CD4-positive, alpha-beta T cell treated with Interleukin-12 subunit alpha and Interleukin-12 subunit beta, for 1 hour (primary cell): ENCODE measurements at places on chromosomes 11 and 22.
A peak's percentile ranks its signal among the peaks of the same experiment; 100 is the strongest.

GRCh38 chr11:119339589-119340334 is 921 bp downstream of the C1QTNF5 start:
- DNase-seq: peak; percentile 29

GRCh38 chr11:79919350-79919749 is 478.5 kb upstream of the TENM4 start:
- no peak for DNase-seq

DNA sequence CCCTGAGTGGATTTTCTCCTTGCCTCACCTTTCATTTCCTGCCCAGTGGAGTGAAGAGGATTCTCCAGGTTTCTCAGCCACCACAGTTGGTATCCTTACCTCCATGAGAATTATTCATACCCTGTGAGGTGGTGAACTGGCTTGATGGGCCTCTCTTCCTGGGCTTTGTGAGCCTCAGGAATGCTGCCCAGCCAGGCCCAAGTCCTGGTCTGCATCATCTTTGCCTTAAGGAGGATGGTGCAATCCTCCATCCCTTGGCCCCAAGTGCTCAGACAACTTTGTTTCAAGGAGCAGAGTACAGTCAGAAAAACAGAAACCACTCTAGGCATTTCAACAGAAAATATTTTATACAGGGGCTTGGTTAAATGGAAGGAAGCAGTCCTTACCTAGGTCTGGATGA is 114.2 kb upstream of the CADM1 start:
- DNase-seq: no peak

DNA sequence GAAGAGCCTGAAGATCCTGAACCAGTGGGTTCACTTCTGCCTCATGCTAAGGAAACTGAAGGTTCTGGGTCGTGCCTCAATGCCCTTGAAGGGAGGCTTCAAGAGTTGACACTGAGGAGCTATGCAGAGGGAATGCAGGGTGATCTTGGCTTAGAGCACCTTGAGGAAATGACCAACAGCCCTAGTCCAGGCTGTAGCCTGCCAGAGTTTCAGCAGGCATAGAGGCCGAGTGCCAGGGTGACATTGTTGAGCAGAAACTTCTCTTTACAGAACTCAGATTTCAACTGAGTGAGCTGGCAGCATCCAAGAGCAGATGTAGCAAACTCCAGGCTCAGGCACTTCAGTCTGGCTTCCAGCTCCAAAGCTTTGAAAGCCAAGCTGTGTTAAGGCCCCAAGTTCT is 23.1 kb upstream of the CAPRIN1 start:
- DNase-seq: no peak

DNA sequence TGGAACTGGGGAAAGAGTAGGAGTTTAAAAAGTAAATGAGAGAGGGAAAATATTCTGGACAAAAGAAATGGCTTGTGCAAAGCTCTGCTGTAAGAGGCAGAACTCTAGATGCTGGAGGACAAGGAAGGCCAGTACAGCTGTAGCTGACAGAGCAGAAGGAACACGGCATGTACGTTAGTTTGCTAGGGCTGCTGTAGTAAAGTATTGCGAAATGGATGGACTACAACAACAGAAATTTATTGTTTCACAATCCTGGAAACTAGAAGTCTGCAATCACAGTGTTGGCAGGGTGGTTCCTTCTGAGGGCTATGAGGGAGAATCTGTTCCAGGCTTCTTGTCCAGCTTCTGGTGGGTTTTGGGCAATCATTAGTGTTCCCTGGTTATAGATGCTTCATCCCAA is 454.4 kb downstream of the NTM start:
- no peak for DNase-seq

- no peak for DNase-seq
Measured at GRCh38 chr11:44915621-44916020, 35.1 kb downstream of the TP53I11 start.

- no peak for DNase-seq
Measured at GRCh38 chr22:39989633-39990032, 5.1 kb upstream of the FAM83F start.

DNA sequence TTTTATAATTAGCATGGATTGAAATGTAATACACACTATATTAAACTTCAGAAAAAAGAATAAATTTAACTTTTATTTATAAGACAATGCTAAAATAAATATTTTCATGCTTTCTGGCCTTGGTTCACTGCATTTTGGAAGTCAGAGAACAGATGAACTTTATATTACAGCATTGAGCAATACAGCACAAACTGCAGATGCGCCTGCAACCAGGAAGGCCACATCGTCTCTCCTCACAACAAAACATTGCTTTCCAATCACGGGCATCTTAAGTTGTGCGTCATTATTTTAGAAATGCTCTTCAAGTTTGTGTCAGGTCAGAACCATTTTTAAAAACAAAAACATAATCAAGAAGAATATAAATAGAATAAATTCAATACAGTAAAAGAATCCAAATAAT is 89.3 kb upstream of the CEP126 start:
- no peak for DNase-seq

DNA sequence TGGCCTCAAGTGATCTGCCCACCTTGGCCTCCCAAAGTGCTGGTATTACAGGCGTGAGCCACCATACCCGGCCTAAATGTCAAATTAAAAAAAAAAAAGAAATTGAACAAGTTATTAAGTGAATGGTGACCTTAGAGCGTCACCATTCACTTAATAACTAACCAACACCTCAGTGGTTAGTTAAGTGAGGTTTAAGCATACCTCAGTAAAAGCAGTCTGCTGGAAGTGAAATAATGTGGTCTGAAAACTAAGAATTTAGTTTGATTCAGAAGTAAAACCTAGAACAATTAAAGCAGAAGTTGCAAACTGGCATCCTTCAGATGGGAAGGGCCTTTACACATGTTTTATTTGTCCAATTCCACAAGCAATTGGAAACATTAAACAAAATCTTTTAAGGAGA is 71.5 kb downstream of the FCHSD2 start:
- DNase-seq: no peak

DNA sequence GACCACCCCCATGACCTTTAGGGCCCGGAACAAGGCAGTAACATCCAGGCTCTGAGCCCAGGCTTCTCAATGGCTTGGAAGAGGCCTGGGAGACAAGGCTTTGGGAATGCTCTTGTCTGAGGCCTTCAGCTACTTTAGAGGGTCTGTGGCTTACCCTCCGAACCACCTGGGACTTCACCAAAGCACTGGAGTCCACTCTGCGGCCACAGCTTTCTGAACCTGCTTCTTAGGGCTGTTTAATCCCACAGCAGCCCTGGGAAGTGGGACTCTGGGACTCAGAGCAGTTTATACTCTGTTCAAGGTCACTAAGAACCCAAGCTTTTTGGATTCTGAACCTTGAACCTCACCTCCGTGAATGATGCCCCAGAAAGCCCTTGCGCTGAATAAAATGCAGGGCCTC is 30.7 kb upstream of the ALX4 start:
- no peak for DNase-seq

- no peak for DNase-seq
Measured at GRCh38 chr11:121210445-121211080, 82.0 kb upstream of the SC5D start.

DNA sequence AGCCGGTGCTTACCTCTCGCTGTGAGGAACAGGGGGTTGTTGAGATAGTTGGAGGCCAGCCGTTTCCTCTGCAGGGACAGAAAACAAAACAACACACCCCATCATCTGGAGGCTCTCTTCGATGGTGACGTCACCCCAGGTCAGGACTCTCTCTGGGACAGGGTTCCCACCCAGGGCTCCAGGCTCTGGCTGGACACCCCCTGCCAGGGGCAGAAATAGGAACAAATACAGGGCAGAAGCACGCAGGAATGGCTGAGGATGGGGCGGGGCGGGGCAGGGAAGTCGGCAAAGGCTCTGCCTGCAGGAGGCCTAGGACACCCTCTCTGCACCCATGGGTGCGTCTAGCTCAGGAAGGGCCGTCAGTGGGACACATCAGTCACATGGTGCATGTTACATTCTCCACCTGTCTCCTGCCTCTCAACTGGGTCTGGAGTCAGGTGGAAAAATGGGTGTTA is 118.5 kb downstream of the PHF21B start:
- no peak for DNase-seq

DNA sequence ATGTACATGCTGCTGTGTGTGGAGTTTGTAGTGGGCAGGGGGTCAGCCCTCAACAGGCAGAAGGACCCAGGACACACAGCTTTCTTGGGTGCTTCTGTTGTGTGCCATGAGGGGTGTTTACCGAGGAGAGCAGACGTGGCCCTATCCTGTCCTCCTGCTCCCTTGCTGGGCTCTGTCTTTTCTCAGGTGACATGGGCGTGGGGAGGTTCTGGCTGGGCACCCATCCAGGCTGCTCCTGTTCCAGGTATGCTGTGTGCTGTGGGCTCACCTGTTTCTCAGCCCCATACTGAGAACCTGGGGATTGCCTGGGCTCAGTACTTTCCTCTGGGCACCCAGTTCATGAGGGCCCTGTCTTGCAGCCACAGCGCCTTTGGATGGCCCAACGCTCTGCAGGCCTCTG is 23.3 kb downstream of the MICALL1 start:
- no peak for DNase-seq

DNA sequence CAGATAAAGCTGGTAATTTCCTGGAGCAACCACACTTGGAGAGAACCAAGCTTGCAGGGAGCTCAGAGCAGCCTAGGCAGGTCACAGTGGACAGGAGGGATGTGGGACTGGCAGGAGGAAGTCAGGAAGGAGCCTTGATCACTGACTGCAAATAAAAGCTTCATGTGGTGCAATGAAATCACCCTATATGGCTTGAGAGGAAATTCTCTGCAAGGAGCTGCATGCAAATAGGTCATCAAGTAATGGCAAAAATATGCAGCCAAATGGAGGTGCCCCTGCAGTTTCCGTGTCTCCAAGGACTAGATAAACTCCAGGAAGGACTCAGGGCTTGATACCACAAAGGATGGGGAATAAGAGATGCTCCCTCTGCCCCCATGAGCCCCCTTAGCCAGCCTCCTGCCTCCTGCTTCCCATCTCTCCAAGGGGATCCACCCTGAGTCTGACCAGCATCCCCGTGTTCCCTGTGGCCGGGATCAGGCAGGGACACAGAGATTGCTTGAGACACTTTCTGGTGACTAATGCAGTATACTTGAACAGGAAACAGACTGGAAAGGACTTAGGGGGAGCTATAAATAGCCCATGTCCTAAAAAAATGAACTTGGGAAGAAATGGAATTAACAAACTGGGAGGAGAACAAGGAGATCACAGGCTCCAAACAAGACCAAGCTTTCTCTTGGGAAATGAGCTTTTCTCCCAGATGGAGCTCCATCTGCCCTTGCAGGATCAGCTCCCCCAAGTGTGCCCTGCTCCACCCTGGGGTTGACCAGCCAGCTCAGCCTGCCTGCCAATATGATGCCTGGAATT is 23.9 kb upstream of the MICAL2 start:
- DNase-seq: no peak

- no peak for DNase-seq
Measured at GRCh38 chr22:18031695-18032454, 7.5 kb upstream of the MICAL3 start.

- DNase-seq: no peak
Measured at GRCh38 chr11:56089697-56090096, 3.4 kb upstream of the OR8I2 start.

DNA sequence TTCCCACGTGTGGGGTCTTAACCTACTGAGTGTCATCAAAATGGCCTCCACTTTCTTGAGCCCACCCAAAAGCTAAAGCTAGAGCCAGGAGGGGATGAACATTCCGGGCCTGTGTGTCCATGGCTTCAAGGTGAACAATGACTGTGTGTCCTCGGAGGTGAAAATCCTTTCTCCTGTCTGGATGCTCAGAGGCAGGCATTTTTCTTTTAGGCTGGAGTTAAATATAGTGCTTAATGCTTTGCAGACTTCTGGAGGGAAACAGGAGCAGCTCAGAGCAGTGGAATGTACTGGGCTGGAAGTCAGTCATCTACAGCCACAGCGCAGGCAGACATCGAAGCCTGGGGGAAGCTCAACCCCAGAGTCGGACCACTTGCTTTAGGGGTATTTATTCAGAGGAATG is 68.6 kb upstream of the TMEM45B start:
- no peak for DNase-seq

DNA sequence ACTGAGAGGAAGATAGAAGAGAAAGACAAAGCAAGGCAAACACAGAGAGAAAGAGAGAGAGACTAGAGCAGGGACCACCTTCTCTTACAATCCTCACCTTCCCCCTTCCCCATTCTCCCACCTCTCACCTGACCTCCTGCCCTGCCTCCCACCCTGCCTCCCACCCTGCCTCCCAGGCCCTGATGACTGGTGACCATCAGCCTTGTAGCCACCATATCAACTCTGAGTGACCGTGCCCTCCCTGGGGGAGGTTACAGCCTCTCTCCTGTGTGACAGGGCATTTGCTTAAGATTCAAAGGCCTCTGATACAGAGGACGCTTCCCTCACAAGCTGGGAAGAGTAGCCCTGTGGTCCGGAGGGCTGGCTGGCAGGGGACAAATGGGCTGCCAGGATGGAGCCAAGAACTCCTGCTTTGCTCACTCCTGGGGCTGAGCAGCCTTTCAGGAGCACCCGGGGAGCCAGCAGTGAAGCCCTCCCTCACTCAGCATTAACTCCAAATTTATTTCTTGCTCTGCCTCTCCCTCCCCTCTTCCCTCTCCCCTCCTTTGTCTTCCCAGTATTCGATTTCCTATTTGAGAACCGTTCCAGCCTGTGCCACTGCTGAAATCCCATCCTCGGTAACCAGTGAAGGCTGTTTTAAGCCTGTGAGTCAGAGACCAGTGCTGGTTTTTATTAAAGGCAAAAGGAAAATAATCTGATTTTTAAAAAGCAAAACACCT is 125.2 kb upstream of the SYT13 start:
- no peak for DNase-seq

DNA sequence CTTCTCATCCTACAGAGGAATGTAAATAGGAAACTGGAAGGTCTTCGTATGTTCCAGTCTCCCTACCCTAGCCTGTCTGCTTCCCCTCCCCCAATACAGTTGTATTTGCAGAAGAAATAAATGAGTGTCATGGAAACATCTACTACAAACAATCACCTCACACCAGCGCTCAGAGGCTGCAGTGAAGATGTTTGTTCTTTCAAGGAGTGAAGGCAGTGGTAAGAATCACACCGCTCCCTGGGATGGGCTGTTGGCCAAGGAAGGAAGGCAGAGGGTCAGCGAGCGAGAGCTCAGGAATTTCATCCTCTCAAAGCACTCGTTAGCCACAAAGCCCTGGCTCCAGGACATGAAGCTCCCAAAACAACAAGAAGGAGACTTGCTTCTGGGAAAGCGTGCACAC is 1.1 kb upstream of the IGSF9B start:
- no peak for DNase-seq

- no peak for DNase-seq
Measured at GRCh38 chr11:92830377-92831155, 138.9 kb upstream of the MTNR1B start.
